ENCODE measurements at places on chromosomes 12 and 14. TPM values are rescaled to one million over a fixed set of nuclear protein-coding genes. Genes with fewer than 3 reads are reported as not detected.
A peak's percentile ranks its signal among the peaks of the same experiment; 100 is the strongest.

GRCh38 chr12:81162391-81163136, 84.7 kb downstream of the ACSS3 start:
- ATAC-seq = no peak

DNA sequence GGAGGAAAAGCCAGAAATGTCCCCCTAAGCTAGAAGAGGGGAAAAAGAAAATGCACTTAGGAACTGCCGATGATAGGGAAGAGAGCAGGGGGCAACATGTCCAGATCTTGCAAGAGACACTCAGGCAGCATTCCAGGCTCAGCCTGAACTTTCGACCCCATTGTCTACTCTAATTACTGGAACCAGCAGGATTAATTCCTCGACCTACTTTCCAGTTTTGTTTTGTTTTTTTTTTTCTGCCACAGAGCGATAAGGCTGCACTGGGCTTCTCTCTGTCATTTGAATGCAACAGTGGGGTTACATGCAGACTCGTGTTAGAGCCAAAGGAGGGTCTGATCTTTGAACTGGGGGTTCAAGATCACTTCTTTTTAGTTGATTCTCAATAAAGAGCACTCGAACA, 68.7 kb upstream of the MED13L start:
- no peak for ATAC-seq

- ATAC-seq = no peak
Measured at GRCh38 chr14:96925422-96925821, 128.2 kb downstream of the VRK1 start.

- ATAC-seq = no peak
Measured at GRCh38 chr12:10220398-10221077, 7.9 kb downstream of the GABARAPL1 start.

DNA sequence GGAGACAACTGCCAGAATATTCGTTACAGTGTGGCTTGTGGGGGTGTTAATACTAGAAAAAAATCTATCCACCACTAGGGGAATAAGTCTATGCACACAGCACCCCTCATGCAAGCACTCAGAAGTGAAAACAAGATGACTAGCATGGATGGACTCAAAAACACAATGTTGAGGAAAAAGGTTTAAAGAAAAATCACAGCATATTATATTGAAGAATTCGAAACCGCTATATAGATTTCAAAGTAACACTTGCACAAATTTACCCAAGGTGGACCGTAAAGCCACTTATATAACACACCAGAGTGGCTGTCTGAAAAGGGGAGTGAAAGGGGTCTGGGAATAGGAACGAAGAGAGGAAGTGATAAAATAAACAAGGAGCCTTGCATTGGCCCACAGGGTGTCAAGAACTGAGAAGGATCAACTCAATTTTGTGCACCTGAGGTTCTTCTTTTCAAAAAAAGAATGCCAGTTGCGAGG, 544 bp downstream of the ABCD4 start:
- ATAC-seq = peak; percentile 55

- ATAC-seq = peak; percentile 63
Measured at GRCh38 chr12:64457032-64457431, 5.1 kb downstream of the TBK1 start.

DNA sequence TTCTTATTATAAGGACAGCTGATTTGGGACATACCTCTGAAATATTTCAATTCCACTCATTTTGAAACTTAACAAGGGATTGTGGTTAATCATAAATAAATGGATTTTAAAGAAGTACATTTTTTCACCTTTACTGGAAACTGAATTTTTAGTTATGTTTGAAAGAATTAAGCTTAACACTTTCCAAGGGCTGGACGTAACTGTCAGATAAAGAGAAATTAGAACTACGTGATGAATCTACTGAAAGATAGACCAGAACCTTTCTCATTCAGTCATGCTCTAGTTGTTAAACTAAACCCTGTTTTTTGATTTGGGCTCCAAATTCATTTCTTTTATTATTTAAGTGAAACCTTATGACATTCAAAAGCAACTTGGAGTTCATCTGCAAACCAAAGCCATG, 1892.1 kb upstream of the SEL1L start:
- ATAC-seq = no peak

- ATAC-seq = no peak
Measured at GRCh38 chr14:38047195-38047902, 160.4 kb upstream of the SSTR1 start.

DNA sequence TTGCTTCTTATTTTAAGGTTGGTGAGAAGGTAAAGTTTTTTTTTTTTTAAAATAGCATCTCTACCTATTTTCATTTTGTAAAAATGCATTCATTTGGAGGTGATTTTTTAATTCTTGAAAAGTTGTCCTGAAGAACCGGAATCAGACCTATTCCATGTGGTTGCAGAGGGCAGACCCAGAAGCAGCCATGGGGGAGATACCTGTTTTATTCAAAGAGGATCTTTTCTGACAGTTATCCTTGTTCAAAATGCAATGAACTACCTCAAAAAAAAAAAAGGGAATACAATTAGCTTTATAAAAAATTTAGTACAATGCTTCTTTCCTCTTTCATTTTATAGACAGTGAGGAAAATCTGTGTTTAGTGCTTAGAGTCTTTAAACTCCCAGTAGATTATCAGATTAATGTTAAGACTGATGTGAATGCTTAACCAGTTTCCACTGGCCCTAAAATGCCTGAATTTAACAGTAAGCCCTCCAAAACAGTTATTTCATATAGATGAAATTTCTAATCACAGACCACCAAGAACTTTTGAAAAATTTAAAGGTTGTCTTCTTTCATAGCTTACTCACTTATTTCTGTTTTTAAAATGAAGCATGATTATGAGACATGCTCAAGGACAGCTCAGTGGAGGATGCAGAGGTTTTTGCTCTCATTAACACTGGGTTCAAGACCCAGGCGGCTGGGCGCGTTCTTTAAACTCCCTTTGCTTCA, 8.6 kb upstream of the NEMF start:
- ATAC-seq = no peak

- no peak for ATAC-seq
Measured at GRCh38 chr12:93541578-93542225, 30.8 kb upstream of the SOCS2 start.

- ATAC-seq = no peak
Measured at GRCh38 chr14:100714258-100714892, 12.3 kb upstream of the DLK1 start.

GRCh38 chr12:8037046-8037663, 4.6 kb downstream of the FOXJ2 start:
- ATAC-seq = no peak

DNA sequence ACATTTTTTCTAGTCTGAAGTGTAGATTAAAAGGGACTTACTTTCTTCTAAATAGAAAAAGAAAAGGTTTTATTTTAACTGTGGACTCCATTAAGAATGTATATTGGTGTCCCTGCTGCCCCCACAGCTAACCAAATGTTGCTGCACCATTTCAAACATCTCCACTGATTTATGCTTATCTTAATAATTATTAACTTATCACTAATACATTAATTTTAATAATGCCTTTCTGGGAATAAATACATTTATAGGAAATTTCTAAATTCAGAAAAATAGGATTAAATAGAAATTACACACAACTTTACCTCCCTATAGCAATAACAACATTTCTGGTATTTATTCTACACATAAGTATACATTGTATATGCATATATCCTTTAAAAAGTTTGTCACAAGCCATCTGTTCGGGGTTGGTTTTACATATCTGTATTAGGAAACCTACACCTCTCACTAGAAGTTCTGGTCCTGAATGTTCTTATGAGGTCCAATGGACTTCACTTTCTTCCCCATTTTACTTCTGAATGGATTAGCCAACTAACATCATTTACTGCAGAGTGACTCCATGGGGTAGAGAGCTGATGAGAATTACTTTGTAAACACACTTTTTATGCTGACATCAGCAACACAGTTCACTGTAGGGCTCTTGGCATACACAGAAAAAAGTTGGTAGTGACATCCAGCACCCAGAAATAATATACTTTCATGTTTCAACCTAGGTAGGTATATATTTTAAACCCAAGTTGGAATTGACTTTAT, 9.4 kb upstream of the SELPLG start:
- no peak for ATAC-seq

DNA sequence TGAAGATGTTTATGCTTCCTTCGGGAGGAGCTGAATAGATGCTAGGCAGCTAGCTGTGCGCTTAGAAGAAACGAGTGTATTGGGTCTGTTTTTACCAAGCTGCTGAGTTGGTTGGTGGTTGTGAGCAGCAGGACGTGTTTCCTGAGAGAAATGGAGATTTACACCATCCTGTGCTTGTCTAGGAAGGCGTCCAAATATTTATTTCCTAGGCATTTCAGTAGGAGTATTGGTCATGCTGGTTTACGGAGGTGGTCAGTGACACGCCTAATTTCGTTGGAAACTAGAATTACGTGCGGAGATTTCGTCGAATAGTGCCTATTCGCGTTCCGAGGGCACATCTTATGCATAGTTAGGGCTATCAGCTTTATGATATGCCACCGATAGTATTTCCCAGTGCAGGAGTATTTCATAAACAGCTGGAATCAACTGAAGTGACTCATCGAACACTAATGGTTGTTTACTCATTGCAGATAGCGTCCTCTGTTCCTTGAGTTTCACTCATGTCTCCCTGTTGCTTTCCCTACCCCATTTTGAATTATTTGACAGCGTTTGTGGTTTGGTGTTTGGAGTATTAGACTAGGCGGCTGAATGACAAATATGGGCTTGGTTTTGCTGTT, 780 bp downstream of the TBC1D15 start:
- peak; percentile 46 for ATAC-seq

GRCh38 chr12:101857043-101857558, 20.3 kb upstream of the DRAM1 start:
- ATAC-seq = peak; percentile 63

DNA sequence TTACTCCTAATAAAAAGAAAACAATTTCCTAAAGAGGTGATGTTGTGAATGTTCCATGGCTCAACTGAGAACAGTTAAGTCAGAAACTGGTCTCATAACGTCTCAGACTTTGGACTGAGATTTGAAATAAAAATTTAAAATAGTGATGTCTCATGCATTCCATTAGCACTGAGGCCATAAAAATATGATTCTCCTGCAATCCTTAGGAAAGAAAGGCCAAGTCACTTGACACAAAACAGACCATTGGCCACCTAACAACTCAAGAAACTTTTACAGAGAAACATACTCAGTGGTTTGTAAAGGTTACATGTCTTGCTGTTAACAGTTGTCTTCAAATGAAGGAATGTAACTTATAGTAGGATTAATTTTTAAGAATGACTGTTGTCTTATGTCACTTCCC, 58.1 kb downstream of the STAB2 start:
- ATAC-seq = no peak

DNA sequence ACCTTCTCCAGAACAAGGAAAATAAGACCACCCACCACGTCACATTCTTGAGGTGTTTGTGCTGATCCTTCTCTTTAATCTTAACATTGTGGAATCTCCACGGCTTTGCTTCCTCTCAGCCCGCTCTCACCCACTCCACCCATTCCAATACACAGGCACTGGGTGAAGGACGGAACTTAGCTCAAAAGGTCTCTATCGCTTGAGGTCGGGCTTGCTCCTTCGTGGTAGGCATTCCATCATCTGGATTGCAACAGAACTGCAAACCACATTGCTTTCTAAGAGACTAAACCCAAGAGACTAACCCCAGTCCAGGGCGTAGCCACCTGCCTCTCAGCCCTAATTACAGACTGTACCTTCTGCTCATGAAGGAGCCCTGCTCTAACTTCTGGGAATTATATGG, 24.0 kb upstream of the MDM2 start:
- ATAC-seq = no peak

- no peak for ATAC-seq
Measured at GRCh38 chr12:83796531-83796930, 1109.8 kb downstream of the TMTC2 start.

DNA sequence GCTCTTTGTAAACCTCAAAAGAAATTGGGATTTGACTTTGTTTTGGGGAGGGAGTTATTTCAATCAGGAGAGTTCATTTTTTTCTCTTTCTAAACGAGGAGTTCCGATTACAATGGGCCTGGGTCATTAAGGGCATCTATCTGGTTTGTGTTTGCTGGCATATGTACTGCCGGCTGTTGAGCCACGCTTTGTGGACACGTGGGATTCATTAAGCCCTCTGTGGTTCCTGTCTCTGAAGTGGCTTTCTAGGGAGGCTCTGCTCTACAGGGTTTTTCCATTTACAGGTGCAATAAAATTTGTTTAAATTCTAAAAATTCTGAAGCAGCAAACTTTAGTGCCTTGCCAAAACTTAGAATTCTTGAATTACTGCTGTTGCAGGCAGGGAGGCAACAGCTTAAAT, 57.9 kb downstream of the GNS start:
- no peak for ATAC-seq

DNA sequence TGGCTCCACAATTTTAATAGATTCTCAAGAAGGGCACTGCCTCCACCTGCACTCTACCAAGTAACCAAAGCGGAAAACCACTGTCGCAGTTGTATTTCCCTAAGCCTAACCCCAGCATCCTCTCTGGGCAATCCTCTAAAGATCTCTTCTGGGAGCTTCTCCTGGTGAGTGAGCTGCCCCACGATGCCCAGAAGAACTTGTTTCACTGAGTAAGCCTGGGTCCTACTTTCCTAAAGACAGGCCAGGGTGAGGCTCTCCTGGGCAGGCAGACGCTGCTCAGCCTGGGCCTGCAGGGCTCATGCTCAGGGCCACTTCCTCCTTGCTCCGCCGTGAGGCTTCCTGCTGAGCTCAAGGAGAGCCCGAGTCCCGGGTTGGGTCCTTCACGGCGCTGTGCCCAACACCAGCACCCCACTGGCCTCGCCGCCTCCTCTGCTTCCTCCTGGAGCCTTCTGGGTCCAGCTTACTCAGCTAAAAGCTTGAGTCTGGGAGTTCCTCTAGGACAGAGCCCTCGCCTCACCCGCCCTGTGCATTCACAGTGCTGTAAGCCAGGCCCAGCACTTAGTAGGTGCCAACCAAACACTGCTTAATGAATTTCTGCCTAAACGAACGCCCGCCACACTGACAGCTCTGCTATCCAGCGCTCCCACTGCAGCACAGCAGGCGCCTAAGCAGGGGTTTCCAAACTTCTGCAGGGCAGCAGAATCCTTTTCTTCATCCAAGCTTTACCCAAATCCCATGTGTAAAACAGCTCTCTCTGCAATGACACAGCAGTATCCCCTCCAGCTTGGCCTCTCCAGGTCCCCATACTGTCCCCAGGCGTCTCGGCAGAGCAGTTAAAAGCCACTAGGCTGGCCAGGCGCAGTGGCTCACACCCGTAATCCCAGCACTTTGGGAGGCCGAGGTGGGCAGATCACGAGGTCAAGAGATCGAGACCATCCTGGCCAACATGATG, 5.7 kb downstream of the RAB35 start:
- peak; percentile 90 for ATAC-seq

CCDC175 gene
- total RNA-seq = not detected

PTPRQ gene
- total RNA-seq = not detected

DNAJC22 gene
- total RNA-seq = not detected

WSCD2 gene
- total RNA-seq = not detected

PTCSC3 gene
- not detected for total RNA-seq

ZFHX2 gene
- 2.3 TPM for total RNA-seq

MYF6 gene
- not detected for total RNA-seq

HOXC12 gene
- total RNA-seq = not detected

TPPP2 gene
- total RNA-seq = not detected

KIF26A gene
- total RNA-seq = 1.6 TPM

DNAI7 gene
- total RNA-seq = not detected

BEGAIN gene
- total RNA-seq = 2.1 TPM
